ENCODE measurements at places on chromosomes 11 and 22. TPM values are rescaled to one million over a fixed set of nuclear protein-coding genes. Genes with fewer than 3 reads are reported as not detected.

Gene FAM111B
- 1.4 TPM for total RNA-seq

Gene OR8D4
- total RNA-seq = not detected

DNA sequence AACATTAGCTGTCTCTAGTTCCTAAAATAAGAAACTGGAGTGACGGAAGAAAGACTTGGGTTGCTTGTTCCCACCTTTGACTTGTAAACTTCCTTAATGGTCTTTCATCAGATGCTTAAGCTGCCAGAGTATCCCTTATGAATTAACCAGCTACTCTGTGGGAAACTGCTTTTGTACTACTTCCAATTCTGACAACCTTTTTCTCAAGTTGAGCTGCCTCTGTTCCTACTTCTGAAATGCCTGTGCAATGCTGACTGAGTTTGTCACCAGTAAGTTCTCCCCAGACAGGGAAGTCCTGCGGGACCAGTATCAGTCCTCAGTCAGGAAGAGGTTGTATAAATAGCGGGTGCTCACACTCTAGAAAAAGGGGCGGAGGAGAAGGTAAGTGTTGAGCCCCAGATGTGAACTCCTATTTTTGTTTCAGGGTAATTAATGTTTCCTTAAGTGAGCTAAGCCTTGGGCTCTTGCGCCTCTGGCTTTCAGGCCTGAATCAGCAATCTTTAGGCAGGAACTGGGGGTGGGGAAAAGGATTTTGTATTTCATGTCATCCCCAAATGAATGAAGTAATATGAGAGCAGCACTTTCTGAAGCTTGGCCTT, 67.2 kb downstream of the CECR2 start:
- ATAC-seq = no peak

DNA sequence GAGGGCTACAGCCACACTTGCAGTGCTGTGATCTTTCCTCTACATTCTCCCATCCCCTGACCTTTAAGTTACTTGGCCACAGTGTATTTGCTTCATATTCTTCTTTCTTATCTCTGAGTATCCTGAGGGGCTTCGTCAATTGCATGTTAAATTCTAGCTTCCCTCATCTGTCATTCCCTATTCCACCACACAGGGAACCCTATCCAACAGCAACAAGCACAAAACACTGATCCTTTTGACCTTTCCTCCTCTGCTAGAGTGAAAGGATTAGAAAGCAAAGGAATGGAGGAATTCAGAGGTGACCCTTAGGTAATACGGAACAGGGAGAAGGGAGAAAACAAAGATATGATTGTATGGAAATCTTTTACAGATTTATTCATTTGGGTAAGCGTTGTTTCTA, 1061.7 kb upstream of the TENM4 start:
- no peak for ATAC-seq

DNA sequence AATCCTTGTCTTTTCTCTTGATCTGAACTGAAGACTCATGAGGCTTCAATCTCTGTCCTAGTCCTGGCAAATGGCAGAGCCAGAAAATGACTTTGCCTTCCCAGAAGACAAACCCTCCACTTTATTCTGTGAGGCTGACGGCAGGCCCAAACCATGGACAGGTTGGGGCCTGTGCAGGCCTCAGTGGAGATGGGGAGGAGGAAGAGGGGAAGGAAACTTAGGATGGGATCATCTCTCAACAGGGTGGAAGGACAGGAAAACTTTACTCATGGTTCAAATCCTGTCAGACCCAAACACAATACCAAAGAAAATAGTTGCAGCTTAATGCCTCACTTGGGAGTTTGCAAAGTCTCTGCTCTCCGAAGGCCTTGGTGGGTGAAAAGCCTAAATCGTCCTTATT, 9.8 kb downstream of the RPL27A start:
- ATAC-seq = no peak

DNA sequence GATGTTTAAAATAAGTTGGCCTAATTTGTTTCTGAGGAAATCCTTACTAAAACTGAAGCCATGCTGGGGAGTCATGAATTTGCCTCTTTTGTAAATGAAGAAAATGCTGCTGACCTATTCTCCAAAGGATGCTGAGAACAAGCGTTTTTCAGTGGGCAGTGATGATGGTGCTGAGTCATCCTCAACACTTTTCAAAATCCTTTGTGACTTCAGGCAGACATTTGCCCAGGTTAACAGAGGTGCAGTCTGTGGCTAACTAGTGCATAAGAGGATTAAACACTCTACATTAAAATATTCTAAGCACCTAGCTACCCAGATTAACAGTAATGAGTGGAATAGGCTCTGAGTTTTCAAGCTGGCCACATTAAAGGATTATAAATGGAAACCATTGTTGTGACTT, 509.0 kb downstream of the DLG2 start:
- no peak for ATAC-seq

DNA sequence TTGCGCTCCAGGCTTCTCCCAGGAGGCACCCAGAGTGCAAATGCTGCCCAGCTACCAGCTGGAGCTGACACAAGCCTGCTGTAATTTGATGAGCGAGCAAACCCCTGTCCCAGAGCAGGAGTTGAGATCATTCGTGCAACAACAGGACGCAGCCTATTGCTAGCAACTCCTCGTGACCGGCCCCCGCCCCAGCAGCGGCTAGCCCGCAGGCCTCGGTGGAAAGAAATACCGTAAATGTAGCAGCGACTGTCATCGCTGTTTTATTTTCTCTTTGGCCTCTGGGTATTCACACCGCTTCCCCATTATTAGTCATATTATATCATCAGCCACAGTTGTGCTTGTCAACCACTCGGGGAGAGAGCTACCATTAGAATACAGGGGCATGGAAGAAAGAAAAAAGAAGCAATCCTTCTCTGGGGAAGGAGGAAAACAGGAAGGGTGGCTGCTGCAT, 59.2 kb upstream of the ATXN10 start:
- peak; percentile 72 for ATAC-seq

Data from gastroesophageal sphincter (tissue), 4 donors.